Right atrium auricular region (tissue), 2 donors: ENCODE measurements at places on chromosomes 16 and 17.

GRCh38 chr16:19179546-19180490 is 11.8 kb downstream of the SYT17 start:
- no peaks in the 10 kb centered on the region for H3K36me3 ChIP-seq
- DNase-seq: peak; percentile 78
- no peaks in the 10 kb centered on the region for H3K27me3 ChIP-seq
- no peak overlapping the region for H3K4me3 ChIP-seq

GRCh38 chr17:82884341-82884969 is 44.6 kb upstream of the ZNF750 start:
- no peak overlapping the region for H3K4me3 ChIP-seq
- no peaks in the 10 kb centered on the region for H3K36me3 ChIP-seq
- peaks cover 50% of the 10 kb centered on the region for H3K4me1 ChIP-seq
- H3K27ac ChIP-seq: peak overlapping the region; percentile 47

GRCh38 chr17:6498356-6498755 is 54.1 kb downstream of the PIMREG start:
- no peaks in the 10 kb centered on the region for H3K4me1 ChIP-seq
- no peak overlapping the region for H3K4me3 ChIP-seq
- no peak overlapping the region for H3K27ac ChIP-seq
- no peaks in the 10 kb centered on the region for H3K27me3 ChIP-seq
- no peaks in the 10 kb centered on the region for H3K36me3 ChIP-seq

GRCh38 chr17:80663781-80664206 is 119.2 kb downstream of the RPTOR start:
- no peaks in the 10 kb centered on the region for H3K27me3 ChIP-seq
- no peak overlapping the region for H3K27ac ChIP-seq
- no peaks in the 10 kb centered on the region for H3K36me3 ChIP-seq
- DNase-seq: no peak
